Psoas muscle (tissue), 8 donors: ENCODE measurements at places on chromosomes 12 and 14.

DNA sequence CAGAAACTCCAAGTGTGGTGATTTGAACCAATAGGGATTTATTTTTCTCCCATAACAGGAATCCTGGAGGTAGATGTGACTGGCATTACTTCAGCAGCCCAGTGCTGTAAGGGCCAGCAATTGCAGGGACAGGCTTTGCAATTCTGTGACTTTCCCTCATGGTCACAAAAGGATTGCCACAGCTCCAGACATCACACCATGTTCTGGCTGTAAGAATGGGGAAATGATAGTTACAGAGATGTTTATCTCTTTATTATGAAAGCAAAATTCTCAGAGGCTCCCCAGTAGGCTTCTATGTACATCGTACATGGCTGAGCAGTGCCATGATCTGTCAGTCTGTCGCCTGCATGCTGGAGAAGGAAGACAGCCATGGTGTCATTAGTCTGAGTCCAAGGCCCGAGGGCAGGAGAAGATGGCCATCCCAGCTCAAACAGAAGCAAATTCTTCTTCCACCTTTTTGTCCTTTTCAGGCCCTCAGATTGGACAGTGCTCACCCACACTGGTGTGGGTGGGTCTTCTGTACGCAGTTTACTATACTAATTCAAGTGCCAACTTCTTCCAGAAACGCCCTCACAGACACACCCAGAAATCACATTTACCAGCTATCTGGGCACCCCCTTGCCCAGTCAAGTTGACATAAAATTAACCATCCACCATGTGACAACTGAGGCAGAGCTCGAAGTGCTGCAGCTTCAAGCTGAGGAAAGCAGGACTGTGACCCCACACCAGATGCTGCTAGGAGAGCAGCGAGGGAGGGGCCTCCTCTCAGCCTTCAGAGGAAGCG, 17.2 kb downstream of the ZBTB42 start:
- DNase-seq, result no peak

GRCh38 chr12:67410667-67411067, 141.5 kb downstream of the CAND1 start:
- no peak for DNase-seq

- no peak for DNase-seq
These were observed 12.5 kb downstream of the IFNG-AS1 start for GRCh38 chr12:68001486-68002466.

DNA sequence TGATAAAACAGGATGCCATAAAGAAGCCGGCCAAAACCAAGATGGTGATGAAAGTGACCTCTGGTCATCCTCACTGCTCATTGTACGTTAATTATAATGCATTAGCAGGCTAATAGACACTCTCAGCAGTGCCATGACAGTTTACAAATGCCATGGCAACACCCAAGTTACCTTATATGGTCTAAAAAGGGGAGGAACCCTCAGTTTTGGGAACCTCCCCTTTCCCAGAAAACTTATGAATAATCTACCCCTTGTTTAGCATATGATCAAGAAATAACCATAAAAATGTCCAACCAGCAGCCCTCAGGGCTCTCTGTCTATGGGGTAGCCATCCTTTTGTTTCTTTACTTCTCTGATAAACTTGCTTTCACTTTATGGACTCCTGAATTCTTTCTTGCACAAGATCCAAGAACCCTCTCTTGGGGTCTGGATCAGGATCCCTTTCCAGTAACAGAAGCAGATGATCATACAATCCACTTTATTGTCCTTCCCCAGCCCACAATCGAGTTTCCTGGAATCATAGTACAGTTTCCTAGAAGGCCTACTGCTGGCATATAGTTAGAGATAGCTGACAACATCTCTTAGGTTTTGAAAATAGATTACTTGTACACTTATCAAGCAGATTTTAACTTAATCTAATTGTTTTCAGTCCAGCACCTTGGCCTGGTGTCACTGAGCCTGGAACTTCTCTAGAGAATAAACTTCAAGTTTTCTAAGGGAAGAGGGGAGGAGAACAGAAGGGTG, 266.7 kb upstream of the HMGA2 start:
- DNase-seq, result no peak
